Vagina (tissue), 2 donors: ENCODE measurements at places on chromosomes 5 and 9. TPM values are rescaled to one million over a fixed set of nuclear protein-coding genes. Genes with fewer than 3 reads are reported as not detected.

The TAF11L14 gene
- not detected for total RNA-seq

The GARIN3 gene
- not detected for total RNA-seq

The LCN2 gene
- total RNA-seq, result 136 TPM

The OBP2B gene
- not detected for total RNA-seq

The ZFR gene
- total RNA-seq, result 80.8 TPM

The PCDHA3 gene
- 0.74 TPM for total RNA-seq

The RGMB gene
- 39.0 TPM for total RNA-seq

The ADGRV1 gene
- total RNA-seq, result 10.6 TPM
